ENCODE measurements at places on chromosomes 12 and 14.
A peak's percentile ranks its signal among the peaks of the same experiment; 100 is the strongest.

DNA sequence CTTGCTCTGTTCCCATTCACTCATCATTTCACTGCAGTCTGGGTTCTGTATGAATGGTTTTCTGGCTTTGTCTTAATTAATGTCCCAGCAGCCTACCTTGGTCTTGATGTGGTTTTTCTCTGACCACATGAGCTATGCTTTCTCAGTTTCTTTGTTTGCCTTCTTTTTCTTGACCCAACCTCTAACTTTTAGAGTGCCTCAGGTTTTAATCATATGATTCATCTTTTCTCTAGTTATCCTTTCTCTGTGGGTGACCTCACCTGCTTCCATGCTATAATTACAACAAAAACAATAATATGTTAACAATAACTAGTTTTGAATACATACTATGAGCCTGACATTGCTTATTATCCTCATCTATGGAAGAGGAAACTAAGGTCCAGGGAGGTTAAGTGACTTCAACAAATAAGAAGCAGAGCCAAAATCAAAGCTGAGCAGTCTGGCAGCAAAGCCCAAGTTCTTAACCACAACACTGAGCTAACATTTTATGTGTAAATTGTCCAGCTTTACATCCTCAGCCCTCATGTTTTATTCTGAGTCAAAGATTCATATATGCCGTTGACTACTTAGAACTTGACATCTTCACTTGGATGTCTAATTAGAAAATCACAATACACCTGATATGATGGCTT is 4.7 kb upstream of the EPYC start:
- DNase-seq, result peak; percentile 62

DNA sequence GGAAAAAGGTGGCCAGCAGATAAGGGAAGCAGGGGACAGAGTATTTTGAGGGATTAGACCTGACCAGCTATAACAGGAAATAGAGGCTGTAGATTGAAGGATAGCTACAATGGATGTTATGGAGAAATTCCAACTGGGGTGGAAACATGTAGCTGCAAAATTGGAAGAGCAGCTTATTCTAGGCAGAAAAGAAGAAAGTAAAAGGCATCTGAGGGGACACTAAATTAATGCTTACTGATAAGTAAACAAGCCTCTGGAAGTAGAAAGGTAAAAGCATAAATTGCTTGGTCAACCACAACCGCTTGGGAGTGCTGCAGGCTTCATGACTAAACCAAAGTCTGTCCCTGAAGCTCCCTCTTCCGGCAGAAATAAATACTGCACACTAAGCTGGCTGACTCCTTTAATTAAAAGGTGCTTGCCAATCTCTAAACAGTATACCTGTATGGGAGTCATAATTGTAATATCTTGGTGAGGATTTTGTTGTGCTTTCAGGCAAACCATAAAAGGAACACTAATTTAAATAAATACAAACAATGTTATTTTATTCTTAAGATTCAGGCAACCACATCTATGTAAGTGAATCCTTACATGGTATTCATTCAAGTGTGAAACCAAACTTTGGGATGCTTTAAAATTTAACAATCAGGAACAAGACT is 7.7 kb downstream of the UBC start:
- peak; percentile 95 for DNase-seq

DNA sequence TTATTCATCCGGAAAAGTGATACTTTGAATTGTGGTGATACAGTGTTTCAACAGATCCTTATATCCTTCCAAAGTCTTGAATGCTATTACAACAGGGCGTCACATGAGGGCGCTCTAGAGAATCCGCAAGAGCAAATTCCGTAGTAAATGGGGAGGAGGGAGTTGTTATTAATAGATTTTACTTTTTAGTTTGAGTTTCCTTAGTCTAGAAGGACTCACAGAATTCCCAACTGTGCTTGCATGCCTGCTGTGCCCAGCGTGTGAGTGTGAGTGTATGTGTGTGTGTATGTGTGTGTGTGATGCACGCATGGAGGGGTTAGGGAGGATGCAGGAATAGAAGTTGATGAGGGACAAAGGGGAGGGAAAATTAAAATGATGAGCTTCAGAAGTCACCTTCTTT is 375.3 kb downstream of the C12orf75 start:
- peak; percentile 84 for DNase-seq

GRCh38 chr14:56153267-56153666 is 35.1 kb downstream of the PELI2 start:
- DNase-seq, result no peak

DNA sequence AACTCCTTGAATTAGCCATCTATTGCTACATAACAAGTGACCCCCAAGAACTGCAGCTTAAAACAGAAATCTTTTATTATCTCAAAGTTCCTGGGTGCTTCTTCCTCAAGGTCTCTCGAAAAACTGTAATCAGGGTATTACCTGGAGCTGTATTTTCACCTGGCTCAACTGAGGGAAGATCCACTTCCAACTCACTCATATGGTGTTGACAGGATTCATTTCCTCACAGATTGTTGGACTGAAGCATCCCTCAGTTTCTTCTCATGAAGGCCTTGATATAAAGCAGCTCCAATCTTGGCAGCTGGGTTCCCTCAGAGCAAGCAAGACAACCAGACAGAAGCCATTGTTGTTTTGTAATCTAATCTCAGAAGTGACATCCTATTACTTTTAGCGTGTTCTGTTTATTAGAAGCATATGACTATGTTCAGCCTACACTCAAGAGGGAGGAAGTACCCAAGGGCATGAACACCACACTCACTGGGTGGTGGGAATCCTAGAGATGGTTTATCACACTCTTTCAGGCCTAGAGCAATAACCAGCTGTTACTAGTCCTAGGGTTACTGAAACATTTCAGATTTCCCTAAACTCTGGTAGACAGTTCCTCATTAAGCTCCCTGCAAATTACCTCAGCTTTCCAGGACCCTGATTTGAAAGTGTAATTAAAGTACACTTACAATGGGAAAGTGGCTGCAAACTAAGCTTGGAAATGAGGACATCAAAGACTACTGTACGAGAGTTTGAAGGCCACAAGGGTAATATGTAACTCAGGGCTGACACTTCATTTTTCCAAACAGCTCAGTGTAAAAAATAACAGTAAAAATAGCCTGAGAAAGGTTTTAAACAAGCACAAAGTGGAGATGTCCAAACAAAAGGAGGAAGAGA is 222.2 kb downstream of the SEC23A start:
- no peak for DNase-seq

GRCh38 chr12:18798535-18799361 is 60.8 kb downstream of the CAPZA3 start:
- peak; percentile 8 for DNase-seq

DNA sequence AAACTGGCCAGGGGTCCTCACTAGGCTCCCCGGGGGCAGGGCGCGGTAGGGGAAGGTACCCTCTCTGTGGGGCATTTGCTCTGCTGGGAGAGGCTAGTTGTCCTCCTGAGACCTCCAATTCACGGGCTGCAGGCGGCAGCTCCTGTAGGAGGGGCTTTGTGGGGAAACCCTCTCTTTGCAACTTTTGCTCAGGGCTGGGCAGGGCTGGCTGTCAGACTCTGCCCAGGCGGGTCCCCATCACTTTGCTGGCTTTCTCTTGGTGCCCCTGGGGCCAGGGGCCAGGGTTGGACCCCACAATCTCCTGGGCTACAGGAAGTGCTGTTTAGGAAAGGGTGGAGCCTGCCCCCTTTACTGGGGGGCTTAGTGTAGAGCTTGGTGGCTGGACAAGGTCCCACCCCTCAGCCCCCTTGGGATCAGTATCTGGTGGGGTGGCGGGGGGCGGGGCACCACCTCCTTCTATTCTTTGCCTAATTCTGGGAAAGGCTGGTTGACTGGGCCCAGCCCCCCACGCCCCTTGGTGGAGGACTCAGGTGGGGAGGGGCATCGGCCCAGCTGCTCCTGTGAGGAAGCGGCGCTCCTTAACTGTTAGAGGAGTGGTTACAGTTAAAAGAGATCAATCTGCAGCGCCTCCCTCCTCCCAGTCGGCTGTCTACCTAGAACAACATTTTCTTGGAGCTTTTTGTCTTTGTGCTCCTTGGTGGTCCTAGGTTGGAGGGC is 918.7 kb downstream of the AACS start:
- peak; percentile 51 for DNase-seq

DNA sequence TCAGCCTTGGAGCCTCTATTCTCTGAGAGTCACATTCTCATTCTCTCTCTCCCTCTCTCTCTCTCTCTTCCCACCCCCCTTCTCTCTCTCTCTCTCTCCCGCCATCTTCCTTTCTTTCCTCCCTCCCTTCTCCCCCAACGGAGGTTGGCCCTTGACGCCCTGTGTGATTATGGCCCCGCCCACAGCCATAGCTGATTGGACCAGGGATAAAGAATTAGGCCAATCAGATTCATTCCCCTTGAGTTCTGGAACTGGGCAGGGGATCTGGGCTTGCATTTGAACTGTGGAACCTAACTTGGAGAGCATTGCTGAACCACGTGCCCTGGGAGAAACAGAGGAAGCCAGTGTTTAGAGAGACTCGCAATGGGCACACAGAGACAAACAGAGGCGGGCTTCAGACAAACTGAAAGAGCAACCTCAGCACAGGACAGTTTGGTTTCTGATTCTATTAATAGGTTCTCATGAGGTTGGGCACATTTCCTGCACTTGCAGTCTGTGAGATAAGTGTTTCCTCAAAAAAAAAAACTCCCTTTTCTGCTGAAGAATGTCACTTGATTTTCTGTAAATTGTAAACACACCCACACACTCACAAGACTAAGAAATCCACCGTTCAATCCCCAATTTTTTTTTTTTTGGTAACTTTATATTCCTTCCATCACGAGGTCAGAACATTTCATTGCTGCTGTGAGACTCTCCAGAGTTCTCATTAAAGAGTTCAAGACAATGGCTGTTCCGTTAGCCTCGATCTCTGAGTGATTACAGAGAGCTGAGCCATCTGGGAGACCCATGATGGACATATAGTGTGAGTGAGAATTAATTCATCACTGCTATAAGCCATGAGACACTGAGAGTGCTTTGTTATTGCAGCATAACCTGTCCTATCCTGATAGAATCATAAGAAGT is 3.5 kb upstream of the P2RX7 start:
- DNase-seq, result peak; percentile 21

DNA sequence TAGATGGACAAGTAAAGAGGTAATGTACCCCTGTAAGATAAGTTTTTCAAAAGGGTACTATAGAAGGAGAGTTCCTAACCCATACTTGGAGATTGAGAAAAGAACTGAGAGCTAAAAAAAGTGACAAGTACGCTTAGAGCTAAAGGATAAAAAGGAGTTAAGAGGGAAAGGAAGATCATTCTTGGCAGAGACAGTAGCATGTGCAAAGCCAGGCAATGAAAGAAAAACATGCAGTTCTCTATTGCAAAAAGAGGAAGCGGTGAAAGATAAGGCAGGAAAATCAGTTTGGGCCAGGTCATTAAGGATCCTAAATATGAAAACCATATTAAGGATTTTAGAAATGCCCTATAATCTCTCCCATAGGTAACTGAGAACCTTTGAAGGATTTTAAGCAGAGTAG is 500.4 kb upstream of the GARIN6 start:
- DNase-seq, result no peak

DNA sequence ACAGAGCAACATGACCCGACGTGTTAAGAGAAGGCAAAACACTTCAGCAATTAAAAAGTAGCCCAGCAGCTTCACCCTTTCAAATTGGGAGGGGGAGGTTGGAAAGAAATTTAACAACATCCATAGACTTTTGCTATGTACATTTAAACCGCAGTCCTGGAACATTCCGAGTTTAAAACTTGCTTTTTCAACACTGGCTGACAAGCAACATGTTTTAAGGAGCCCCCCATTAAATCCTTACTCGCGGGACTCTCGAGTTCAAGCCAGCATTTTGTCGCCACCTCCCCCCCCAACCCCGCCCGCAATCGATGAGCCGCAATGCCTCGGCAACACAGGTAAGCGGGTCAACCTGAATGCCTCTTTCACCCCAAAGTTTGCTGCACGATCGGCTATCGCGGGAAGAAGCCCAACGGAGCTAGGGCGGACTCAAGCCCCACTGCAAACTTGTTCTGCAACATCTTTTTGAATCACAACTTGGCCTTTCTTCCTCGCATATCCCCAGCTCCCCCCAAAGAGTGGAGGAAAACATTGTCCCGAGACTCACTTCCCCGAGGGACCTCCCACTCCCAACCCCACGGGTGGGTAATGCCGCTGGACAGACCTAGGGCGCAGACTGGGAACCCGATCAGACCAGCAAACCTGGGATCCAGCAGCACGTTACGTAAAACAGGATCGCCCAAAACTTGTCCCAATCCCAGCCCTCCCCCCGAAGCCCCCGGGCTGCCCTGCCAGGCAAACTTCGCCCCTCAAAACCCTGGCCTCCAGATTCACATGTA is 777 bp downstream of the ZFP36L1 start:
- DNase-seq, result peak; percentile 47

DNA sequence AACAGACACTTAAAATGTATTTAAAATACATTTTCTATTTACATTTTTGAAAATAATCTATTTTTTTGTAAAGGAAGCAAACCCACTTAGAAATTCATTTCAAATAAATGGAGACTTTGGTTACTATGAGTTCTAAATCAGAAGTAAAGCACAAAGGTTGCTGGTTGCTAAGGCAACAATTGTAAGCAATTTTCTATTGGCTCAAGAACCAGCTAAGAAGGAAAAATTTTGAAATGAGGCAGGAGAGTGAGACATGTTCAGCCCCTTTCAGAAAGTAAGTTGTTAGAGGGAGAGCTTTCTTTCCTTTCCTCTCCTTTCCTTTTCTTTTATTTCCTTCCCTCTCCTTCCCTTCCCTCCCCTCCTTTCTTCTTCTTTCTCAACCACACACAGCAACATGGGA is 80.7 kb downstream of the PRMT8 start:
- no peak for DNase-seq

GRCh38 chr12:1779783-1780182 is 40.6 kb upstream of the LRTM2 start:
- peak; percentile 87 for DNase-seq

GRCh38 chr14:102213984-102214658 is 74.4 kb downstream of the WDR20 start:
- DNase-seq, result no peak

- DNase-seq, result no peak
These were observed 50.5 kb upstream of the RAP1B start for GRCh38 chr12:68559984-68560850.

DNA sequence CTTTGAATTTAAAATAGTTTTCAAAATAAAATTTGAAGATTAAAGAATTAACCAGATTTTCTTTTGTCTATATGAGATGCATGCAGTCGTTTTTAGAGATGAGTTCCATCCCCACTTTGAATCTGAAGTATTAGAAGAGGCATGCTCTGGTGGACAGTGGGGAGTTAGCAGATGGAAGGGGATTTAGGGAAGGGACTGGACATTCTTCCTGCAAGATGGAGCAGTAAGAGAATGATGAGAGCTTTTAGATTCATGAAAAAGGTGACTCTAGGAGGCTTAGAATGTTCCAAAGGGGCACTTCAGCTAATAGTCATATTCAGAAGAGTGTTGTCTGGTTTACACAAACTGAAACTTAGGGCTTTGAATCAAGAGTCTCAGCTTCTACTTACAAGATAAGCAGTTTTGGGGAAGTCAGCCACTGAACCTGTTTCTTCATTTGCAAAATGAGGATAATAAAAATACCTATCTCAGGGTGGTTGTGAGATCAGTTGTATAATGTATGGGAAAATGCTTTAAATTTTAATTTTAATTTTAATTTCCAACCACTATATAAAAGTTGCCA is 3.7 kb downstream of the ZBTB1 start:
- no peak for DNase-seq

DNA sequence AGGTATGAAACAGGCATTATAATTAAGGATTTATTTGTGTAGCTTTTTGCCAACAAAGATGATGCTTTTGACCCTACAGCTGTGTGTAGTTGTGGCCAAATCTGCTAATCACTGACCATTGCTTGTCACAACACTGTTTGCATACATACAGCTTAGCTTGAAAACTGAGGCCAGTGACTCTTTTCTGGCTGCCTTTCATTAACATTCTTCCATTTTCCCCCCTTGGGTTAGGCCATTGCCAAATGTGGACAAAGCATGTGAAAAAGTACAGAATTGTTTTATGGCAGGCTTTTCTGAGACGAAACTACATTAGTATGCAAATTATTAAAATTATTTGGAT is 263.3 kb downstream of the SLC16A7 start:
- no peak for DNase-seq

Data from astrocyte of the hippocampus (primary cell).